ENCODE measurements at places on chromosomes 1 and 21.

- DNase-seq = no peak
These were observed 20.6 kb upstream of the MRPS14 start for GRCh38 chr1:175043824-175044223.

- DNase-seq = no peak
These were observed 733 bp downstream of the KDM5B start for GRCh38 chr1:202807451-202807925.

DNA sequence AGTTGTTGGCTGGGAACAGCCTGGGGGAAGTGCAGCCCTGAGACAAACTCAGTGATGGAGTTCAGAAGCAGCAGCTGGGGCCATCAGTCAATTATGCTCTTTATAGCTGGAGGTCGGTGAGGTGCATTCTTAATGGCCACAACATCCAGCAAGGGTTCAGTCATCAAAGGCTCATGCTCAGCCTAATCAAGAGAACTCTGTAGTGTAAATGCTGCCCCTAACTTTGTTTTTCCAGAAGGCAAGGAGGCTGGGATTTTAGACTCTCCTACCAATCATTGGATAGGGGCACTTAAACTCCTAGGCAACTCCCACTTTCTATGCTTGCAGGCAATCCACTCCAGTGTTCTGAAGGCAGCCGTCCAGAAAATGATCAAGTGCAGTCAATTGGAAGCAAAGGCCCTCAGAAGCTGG lies 15.0 kb upstream of the RGS4 start:
- DNase-seq = no peak

GRCh38 chr1:231750818-231751362 lies 124.3 kb downstream of the DISC1 start:
- peak; percentile 68 for DNase-seq

GRCh38 chr1:31954607-31955283 lies 16.6 kb upstream of the PTP4A2 start:
- no peak for DNase-seq

GRCh38 chr1:214957330-214958137 lies 125.0 kb upstream of the KCNK2 start:
- no peak for DNase-seq

GRCh38 chr1:156767879-156768604 lies 707 bp downstream of the PRCC start:
- no peak for DNase-seq

DNA sequence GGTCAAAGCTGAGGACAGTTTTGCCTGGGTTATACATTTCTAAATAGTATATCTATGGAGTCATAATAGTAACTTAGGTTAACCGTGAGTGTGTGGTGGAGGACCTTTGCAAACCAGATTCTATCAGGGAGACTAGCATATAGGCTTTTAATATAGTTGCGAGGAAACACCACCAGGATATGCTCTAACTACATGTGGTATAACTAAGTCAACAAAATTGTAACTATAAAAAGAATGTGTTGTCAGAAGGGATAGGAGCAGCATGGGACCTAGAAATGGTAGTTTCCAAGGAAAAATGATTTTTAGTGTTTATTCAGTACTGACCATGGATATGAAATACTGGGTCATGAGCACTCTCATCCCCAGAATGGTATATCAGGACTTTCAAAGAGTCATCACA lies 338.1 kb downstream of the TGFB2 start:
- DNase-seq = no peak

DNA sequence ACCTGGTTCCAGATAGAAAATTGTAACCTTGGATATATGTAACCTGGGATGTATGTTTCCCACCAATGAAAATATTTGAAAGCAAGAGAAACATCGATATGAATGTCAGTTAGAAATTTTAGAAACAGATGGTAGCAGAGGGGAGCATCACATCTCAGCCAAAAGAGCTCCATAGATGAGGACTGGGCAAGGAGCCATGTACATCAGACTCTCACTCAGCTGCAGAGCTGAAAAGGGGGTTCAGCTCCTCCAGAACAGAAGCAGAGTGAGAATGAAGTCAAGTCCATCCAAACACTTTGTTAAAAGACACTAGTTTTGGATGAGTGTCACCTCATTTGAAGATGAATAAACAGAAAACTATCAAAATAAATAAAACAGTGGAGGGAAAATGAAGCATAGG lies 202.4 kb downstream of the HMCN1 start:
- DNase-seq = no peak

GRCh38 chr1:169999331-169999741 lies 75.2 kb downstream of the KIFAP3 start:
- DNase-seq = no peak

DNA sequence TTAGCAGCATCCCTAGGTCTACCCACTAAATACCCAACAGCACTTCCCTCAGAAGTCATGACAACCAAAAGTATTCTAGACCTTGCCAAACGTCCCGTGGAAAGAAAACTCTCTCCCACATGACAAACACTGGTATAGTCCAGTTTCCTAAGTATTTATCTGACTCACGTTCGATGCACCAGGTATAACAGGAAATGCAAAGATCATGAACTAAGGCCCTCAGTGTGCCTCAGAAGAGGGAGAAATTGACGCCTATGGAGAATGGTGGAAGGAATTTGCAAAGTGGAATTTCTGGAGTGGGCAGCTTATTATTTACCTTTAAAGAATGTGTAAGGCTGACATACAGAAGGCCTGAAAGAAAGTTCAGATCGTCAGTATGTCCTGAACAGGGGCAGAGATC lies 523.6 kb upstream of the DAB1 start:
- DNase-seq = no peak

GRCh38 chr1:208988811-208989222 lies 594.7 kb upstream of the CAMK1G start:
- no peak for DNase-seq

GRCh38 chr1:36175137-36176095 lies 19.5 kb downstream of the MAP7D1 start:
- no peak for DNase-seq

GRCh38 chr1:244974106-244974505 lies 109.8 kb upstream of the HNRNPU start:
- DNase-seq = no peak

GRCh38 chr1:218677026-218677425 lies 331.9 kb downstream of the TGFB2 start:
- DNase-seq = no peak

- no peak for DNase-seq
These were observed 285.7 kb upstream of the SGIP1 start for GRCh38 chr1:66248257-66248656.

DNA sequence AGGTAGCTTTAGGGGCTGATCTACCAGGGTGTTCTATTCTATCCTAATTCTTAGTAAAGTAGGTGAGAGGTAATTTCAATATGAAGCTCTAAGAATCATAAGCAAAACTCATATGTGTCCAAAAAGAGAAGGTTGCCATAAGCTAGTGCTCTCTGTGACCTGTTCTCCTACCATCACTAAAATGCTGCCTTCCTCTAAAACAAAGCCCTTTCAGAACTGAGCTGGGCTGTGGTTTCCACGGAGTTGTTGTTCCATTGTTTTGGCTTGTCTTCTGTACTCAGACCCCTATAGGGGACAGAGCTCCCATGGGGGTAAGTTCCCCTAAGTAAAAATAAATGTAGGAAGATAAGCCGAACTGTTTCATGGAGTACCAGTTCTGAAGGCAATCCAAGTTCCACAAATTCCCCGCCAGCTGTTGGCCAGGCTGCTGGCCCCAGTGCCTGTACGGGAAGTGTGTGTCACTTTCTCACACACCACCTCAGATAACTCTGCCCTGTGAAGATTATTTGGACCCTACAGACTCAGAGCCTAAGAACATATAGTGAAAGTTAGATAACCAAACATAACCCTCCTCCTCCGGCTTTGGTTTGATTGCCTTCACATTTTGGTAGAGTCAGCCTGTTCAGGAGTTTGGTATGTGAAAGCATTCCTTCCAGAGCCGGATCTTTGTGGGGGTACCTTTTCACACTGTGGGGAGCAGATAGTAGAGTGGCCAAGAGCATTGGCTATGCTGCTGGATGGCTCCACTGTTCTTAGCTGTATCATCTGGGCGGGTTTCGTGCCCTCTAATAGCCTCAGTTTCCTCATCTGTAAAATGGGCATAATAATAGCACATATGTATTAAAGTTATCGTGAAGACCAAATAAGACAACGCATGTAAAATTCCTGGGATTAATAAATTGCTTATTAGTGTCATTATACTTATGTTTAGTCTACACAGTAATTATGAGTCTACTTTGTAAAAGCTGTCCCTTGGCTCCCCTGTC lies 10.8 kb downstream of the DPT start:
- DNase-seq = no peak

DNA sequence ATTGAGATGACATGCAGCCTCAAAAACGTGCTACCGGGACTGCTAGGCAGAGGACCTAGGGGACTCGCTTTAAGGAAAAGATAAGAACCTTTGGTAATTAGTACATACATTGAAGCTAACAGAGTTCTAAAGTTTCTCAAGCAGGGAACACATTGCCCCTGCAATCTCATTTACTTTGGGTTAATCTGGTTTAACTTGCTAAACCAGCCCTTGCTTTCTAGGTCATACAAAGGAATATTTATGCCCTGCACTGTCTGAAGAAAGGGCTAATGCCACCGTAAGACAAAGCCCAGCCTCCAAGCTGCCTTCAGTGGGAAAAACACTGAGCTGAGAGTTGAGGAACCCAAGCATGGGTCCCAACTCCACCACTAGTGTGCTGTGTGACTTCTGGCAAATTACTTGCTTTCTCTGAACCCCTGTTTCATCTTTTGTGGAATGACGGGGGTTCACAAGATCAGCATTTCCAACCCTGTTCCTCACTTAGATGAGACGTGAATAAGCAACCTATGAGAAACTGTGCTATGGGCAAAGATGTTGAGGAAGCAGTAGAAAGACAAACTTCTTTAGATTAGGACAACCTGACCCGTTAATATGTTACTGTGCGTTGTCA lies 66.3 kb downstream of the VWA5B1 start:
- no peak for DNase-seq

DNA sequence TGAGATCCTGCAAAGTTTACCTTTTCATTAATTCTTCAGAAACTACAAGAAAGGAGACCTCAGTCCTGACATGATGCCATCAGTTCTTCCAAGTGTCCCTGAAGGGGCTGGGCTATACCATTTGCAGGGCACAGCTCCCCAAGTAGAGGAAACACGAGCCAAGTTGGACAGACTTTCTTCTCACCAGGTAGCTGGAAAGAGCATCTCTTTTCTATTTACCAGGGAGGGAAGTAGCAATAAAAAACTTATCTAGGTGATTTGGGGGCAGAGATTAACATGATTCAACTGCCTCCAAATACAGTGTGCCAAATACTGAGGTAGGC lies 103.9 kb upstream of the KCND3 start:
- DNase-seq = no peak

- DNase-seq = no peak
These were observed 15.7 kb downstream of the FOXJ3 start for GRCh38 chr1:42319128-42319851.

- no peak for DNase-seq
These were observed 17.6 kb upstream of the TMEM61 start for GRCh38 chr1:54962612-54963395.

Measured in SIG-M5 (cell line).